ENCODE measurements at places on chromosomes 12 and 14. TPM values are rescaled to one million over a fixed set of nuclear protein-coding genes. Genes with fewer than 3 reads are reported as not detected.

- DNase-seq = no peak
Observed at GRCh38 chr14:45251912-45252311, 1.1 kb downstream of the MIS18BP1 start.

DNA sequence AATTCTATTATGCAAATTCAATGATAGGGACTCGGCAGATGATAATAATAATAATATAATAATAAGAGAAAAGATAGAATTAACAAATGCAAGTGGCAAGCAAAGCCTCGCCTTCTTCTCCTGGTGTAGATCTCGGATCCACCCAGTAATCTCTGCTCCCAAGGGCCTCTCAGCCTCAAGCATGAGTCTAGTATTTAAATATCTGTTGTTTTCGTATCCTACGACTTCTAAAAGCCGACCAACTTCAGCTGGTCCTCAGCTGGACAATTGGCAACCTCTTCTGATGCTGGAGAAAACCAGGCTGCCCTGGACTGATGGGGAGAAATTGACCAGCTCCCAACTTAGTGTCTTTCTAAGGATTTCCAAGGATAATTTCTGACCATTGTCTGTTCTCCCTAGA, 14.0 kb upstream of the MAP1LC3B2 start:
- no peak for DNase-seq

DNA sequence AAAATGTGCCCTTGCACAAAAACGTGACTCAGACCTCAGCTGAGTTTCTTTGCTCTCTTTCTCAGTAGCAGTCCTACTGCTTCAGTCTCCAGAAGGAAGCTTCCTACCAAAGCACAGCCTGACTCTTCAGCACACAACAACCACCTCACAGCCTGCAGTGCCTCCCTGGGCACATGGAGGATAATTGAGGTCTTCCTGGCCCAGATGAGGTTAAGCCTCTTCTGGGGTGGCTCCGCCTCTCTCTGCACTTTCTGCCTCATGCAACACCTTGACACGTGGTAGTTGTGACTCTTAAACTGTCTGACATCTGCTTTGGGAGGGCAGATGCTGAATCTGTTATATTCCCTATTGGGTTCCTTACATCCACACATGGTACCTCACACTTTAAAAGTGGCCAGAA, 33.8 kb downstream of the GIT2 start:
- peak; percentile 38 for DNase-seq

The KLRB1 gene
- total RNA-seq = not detected
